NCI-H1436 treated with DMSO at 0.1 percent for 48 hours (cell line): ENCODE measurements at places on chromosomes 4 and X.

GRCh38 chr4:108795733-108796132, 32.9 kb upstream of the ETNPPL start:
- no peak for DNase-seq

GRCh38 chrX:152137771-152138387, 498 bp downstream of the MAGEA10 start:
- DNase-seq = no peak

DNA sequence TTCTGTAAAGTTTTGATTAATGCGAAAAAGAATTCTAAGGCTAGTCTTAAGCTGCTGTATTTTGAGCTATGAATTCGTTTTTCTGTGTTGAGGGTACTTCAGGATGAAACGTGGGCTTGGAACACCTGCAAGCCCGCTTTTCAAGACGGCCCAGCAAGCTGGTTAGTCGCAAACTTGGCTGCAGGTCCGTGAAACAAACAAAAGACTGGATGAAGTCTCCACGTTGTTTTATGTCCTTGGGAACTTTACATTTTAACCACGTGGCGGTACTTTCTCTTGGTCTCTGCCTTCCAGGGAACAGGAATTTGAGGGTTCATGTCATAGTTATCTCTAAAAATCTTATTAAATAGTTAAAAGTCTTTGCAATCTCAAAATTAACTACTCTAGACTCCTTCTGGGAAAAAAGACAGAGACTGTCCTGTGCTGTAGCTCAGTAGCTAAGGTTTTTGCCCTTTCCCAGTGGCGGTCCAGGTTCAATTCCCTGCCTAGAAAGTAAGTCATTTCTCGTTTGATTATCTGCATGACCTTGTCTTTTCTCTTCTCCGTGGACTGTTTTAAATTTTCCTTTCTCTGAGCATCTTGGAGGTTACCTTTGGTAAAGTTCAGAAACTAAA, 21.0 kb downstream of the TENM3 start:
- DNase-seq = no peak

DNA sequence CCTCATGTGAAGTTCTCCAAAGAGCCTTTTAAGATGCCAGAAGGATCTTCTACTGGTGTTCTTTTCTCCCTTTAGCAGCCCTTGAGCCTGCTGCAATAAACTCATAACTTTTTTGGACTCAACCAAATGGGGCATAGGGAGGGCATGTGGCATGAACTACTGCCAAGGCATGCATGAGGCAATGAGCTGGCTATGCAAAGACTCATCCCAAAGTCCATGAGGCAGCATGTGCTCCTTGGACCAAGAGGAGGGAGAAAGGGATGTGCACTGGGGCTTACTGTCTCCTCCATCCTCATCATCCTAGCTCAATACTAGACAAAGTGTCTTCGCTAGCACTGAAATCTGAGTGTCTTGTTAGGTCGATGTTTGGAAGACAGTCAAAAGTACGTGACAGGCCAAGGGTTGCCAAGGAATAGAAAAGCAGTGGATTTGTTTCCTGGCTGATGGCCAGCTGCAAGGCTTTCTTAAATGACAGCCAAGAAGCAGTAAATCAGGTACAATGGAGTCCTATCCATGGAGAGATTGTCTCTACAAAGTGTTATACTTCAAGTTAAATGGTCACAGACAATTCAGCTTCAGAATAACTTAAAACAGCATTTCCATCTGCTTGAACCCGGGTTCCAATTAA, 44.5 kb upstream of the ATXN3L start:
- DNase-seq = no peak

GRCh38 chr4:22444813-22445212, 71.1 kb downstream of the ADGRA3 start:
- no peak for DNase-seq

DNA sequence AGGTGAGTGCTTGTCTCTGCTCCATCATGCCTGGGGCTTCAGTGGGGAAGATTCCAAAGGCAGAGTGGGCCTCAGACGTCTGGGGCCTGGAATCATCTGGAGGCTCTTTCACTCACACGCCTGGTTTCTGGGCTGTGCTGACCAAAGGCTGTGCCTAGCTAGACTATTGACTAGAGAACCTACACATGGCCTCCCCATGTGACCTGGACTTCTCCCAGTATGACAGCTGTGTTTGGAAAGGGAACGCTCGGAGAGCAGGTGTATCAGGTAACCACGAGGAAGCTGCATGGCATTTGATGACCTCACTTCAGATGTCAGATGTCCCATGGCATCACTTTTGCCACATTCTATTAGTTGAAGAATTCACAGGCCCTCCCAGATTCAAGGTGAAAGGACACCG, 51.0 kb downstream of the ADGRL3 start:
- DNase-seq = no peak

- DNase-seq = no peak
Measured at GRCh38 chrX:18889346-18890048, 94.4 kb downstream of the PHKA2 start.

DNA sequence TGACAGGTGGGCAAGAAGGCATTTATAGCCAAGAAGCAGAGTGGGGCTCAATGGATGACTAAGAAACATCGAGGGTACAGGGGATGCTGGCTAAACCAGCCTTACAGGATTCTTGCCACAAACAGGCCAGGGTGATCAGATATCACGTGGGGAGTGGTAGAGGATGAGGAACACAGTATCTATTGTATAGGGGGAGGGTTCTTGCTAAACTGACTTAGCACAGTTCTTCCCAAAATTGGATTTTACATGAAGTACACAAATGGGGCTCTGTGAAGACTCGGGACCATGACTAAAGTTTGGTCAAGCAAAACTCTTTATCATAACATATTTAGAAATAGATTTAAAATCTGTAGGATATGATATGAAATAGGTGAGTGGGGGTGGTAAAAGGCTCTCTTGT, 144.0 kb upstream of the ATOH1 start:
- no peak for DNase-seq

GRCh38 chr4:77079281-77079680, 3.5 kb upstream of the CCNI start:
- no peak for DNase-seq

- DNase-seq = no peak
Measured at GRCh38 chrX:53950130-53950733, 94.0 kb downstream of the PHF8 start.

GRCh38 chr4:141409556-141409955, 188.9 kb downstream of the ZNF330 start:
- no peak for DNase-seq
